Activated CD4-positive, alpha-beta T cell treated with anti-CD3 and anti-CD28 coated beads, Interleukin-2, amount 50 U/mL, for 48 hours (primary cell): ENCODE measurements at places on chromosomes 2 and 18.

DNA sequence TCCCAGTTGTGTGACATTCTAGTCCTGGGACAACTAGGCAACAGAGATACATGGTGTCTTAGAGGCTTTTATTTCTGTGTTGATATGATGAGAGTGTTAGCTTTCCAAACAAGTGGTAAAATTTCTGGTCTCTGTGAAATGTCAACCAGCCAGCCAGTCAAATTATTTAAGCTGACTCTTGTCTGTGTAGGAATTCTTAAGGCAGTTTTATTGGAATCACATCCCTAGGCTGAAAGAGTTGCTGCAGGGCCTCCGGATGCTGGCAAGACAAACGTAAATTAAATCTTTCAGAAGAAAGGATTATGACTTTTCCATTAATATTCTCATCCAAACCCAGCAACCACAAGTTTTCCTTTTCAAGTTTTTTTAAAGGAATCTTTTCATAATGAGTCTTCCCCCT lies 44.6 kb downstream of the SERPINB7 start:
- DNase-seq, result no peak

DNA sequence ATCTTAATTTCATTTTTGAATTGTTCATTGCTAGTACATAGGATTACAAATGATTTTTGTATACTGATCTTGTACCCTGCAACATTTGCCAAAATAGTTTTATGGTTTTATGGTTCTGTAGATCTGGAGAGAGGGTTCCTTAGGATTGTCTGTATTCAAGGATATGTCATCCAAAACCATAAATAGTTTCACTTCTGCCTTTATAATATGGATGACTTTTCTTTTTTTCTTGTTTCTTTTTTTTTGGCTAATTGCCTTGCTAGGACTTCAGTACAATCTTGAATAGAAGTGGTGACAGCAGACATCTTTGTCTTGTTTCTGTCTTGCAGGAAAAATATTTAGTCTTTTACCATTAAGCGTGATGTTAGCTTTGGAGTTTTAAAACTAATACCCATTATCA lies 383.9 kb upstream of the HS6ST1 start:
- DNase-seq, result no peak

DNA sequence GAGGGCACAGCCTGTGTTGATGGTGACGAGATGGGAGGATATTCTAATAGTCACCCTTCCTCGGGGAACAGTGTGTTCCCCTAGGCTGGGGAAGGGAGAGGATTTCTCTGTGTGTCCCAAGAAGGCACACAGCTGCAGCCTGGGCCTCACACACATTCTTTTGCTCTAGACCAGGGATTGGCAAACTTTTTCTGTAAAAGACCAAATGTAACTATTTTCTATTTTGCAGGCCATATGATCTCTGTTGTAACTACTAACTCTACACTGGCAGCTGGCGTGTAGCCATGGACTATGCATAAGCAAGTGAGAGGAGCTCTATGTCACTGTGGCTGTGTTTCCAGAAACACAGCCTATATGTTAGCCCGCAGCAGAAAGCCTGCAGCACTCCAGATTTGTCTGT lies 65.8 kb downstream of the ARHGAP28 start:
- no peak for DNase-seq

DNA sequence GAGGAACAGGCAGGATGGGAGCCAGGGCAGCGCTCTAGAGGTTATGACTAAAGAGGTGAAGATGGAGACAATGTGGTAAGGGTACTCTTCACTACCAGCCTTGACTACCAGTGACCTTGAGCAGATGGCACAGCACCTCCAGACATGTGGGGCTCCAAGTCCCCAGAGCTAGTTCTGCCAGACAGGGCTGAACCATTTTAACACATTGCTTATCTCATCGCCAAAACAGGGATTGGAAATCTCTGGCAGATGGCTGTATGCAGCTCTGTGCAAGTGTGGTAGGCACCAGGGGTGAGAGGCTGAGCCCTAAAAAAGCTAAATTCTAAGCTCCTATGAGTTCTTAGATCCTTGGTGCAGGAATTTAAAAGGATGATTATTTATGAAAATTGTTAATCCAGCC lies 41.3 kb downstream of the FSHR start:
- no peak for DNase-seq

- no peak for DNase-seq
These were observed 27.1 kb downstream of the SRBD1 start for GRCh38 chr2:45583977-45584376.

GRCh38 chr18:59279722-59280121 lies 6.5 kb upstream of the RAX start:
- DNase-seq, result no peak

DNA sequence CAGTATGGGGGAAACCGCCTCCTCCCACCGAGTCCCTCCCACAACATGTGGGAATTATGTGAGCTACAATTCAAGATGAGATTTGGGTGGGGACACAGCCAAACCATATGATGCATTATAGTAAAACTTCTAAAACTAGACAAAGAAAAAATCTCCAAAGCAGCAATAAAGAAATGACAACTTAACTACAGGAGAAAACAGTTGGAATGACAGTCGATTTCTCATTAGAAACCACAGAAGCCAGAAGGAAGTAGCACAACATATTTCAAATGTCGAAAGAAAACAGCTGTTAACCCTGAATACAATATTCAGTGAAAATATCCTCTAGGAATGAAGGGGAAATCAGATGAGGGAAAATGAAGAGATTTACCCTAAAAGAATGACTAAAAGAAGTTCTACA lies 53.5 kb upstream of the TCF4 start:
- DNase-seq, result no peak

DNA sequence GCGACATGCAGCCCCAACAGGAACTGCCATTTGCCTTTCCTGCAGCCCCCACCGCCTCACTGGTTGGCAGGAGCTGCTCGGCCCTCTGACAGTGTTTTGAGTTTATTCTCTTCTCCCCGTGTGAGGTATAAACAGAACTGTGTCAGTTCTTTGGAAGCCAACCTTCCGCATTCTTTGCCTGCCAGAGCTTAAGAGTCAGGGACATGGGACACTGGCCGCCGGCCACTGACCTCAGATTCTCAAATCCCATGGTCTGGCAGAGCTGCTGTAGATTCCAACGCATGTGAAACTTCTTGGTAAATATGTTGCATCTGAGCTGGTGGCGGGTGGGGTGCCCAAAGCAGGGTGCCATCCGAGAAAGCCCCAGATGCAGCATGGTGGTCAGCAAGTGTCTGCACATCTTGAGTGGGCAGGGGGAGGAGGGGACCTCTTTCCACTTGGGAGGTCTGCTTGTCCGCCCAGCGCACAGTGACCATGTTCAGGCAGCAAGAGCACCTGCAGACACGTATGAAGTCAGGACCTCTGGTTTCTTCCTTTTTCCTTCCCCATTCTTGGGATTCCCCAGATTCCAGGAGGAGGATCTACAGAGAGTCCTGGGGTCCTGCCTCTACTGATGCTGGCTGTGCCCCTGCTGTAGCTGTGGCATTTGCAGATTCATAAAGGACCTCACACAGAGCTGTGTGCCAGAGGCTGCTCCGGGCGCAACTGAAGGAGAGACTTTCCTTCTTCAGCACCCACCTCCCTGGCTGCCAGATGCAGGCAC lies 23.8 kb downstream of the ASB18 start:
- DNase-seq, result no peak

- no peak for DNase-seq
These were observed 27.8 kb downstream of the GLI2 start for GRCh38 chr2:120763508-120763907.

DNA sequence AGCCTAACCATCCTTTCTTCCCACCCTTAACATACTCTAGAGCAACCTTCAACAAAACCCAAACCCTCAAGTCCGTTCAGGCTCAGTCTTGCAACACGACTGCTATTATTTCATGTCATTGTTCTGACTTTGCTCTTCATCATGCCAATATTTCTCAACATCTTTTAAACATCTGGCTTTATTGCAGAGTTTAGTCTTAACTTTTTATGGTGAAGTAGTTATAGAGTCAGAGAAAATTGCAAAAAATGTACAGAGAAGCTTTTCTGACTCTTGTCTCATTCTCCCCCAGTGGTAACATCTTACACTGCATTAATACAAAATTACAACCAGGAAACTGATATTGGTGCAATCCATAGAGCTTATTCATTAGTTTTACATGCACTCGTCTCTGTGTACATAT lies 3.9 kb downstream of the MARCO start:
- no peak for DNase-seq
